Lung (tissue), 17 donors: ENCODE measurements at places on chromosomes 5 and 9.
A peak's percentile ranks its signal among the peaks of the same experiment; 100 is the strongest.

DNA sequence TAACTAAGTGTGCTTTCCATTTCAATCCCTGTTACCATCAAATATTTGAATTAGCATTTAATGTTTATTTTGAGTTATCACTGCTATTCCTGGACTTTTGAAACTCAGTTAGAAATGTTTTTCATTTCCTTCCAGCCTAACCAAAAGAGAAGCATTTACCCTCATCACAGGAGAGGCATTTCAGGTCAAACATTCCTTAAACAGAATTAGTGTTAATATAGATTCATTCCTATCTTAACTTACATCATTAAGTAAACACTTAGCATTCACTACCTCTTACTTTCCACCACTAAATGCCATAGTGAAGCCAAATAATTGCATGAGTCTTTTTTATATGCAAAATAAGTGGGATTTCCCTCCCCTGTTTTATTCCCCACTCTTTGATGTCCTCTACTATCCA, 136.6 kb upstream of the OR13F1 start:
- DNase-seq, result peak; percentile 13
- H3K4me3 ChIP-seq, result no peak overlapping the region
- H3K4me1 ChIP-seq, result no peaks in the 10 kb centered on the region
- no peaks in the 10 kb centered on the region for H3K27me3 ChIP-seq
- no peak overlapping the region for H3K27ac ChIP-seq

- no peak overlapping the region for H3K4me3 ChIP-seq
- H3K27ac ChIP-seq, result no peak overlapping the region
- no peaks in the 10 kb centered on the region for H3K36me3 ChIP-seq
- no peaks in the 10 kb centered on the region for H3K27me3 ChIP-seq
- no peaks in the 10 kb centered on the region for H3K4me1 ChIP-seq
Measured at GRCh38 chr5:137890845-137891244, 1.6 kb downstream of the PKD2L2 start.

- no peaks in the 10 kb centered on the region for H3K36me3 ChIP-seq
- DNase-seq, result no peak
- H3K27me3 ChIP-seq, result no peaks in the 10 kb centered on the region
- H3K4me1 ChIP-seq, result no peaks in the 10 kb centered on the region
- H3K4me3 ChIP-seq, result no peak overlapping the region
- no peak overlapping the region for H3K27ac ChIP-seq
Measured at GRCh38 chr9:18268381-18268780, 205.6 kb upstream of the ADAMTSL1 start.

DNA sequence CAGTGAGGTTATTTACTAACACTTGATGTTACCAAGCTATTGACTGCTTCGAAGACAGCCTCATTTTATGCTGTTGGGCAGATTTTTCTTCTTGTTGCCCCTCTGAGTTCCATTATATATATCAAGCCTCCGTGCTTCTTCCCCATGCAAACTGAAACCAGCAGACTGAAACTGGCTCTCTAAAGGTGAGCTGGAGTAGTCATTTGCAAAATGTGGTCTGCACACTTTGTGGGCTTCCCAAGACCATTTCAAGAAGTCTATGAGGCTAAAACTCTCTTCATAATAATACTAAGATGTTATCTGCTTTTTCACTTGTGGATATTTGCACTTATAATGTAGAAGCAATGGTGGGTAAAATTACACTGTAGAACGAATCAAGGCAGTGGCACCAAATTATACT, 13.9 kb downstream of the SLC36A1 start:
- no peak for DNase-seq
- peaks cover 8% of the 10 kb centered on the region for H3K36me3 ChIP-seq

GRCh38 chr5:16903480-16904300, 32.4 kb downstream of the MYO10 start:
- H3K36me3 ChIP-seq, result no peaks in the 10 kb centered on the region
- no peak overlapping the region for H3K4me3 ChIP-seq
- H3K27me3 ChIP-seq, result no peaks in the 10 kb centered on the region
- DNase-seq, result no peak

DNA sequence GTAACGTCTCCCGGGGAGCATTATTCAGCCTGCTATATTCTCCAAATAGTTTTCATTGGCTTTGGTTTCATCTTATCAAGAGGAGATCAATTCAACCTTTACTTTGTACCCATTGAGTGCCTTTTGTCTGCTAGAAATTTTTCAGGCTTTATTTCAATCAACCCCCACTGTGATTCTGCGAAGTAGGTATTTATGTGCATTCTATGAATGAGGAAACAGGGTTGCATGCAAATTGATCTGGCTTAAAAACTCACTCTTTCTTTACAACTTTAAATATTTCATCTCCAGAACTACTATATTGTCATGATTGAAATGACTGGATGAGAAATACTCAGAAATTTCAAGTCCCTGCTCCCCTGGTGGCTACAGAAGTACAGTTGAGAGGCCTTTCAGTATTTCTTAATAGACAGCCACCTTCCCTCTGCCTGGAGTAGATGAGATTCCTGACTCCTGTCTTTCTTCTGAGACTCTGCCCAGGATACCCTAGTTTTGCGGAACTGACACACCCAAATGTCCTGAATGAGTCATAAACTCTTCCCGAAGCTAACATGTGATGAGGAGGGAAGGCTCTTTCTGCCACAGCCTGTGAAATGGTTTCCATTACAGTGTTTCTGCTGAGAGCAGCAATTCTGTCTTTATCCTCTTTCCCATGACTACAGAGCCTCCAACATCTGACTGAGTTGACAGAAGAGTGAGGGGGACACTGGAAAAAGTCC, 52.6 kb upstream of the TNC start:
- no peak for DNase-seq
- H3K27ac ChIP-seq, result no peak overlapping the region
- no peaks in the 10 kb centered on the region for H3K27me3 ChIP-seq
- H3K4me1 ChIP-seq, result no peaks in the 10 kb centered on the region
- H3K4me3 ChIP-seq, result no peak overlapping the region

GRCh38 chr5:1325191-1325741, 19.6 kb downstream of the CLPTM1L start:
- H3K27ac ChIP-seq, result no peak overlapping the region
- H3K36me3 ChIP-seq, result peaks cover 62% of the 10 kb centered on the region
- DNase-seq, result no peak
- H3K4me1 ChIP-seq, result no peaks in the 10 kb centered on the region

DNA sequence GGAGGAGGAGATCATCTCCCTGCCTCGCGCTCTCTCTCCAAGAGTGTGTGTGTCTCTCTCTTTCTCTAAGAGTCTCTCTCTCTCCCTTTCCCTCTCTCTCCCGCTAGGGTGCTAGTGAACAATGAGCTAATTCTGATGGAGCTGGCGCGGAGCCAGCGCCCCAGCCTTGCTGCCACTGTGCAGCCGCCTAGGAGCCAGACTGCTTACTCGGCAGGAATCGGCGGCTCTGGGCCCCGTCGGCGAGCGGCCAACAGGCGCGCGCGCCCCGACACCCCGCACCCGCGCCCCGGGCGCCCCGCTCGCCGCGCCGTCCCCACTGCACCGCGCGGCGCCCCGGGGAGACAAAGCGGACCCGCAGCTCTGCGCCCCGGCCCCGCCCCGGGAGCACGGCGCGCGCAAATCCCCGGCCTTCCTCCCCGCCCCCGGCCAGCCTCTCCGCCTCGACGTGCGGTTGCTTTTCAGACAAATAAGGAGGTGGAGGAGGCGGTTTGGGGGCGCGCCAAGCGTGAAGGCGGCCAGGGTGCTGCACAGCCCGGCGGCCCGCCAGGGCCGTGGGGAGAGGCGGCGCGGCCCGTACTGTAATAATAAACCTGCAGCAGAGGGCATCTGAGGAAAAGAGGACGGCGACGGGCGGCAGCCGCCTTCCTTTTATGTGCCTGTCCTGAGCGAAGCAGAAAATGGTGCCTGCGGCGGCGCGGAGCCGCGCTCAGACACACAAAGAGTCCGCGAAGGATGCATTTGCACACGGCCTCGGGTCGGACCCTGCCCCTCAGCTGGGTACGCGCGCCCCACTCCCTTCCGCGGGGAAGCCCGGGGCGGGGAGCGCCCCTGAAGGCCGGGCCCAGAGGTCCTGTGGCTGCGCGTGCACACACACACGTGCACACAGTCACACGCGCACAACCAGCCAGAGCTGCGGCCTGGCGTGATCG, 625 bp upstream of the NREP start:
- peak overlapping the region; percentile 95 for H3K27ac ChIP-seq
- H3K36me3 ChIP-seq, result peaks cover 14% of the 10 kb centered on the region
- no peaks in the 10 kb centered on the region for H3K27me3 ChIP-seq

DNA sequence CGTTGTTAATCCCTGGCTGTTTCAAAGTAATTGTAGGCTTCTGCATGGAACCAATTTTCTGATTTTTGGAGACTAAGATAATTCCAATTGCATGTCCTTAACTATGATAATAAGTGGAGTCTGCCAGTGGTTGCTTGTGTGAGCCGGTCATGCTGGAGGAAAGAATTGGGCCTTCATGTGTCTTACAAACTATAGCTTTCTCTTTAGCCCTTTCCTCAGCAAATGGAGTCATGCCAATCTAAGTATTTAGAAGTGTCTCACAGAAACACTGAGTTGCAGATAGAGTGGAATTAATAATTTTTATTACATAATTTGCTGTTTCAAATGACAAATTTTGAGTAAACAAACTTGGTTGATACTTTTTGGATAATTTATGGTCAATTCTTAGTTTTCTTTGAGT, 200.4 kb downstream of the FBXL7 start:
- H3K27ac ChIP-seq, result no peak overlapping the region
- DNase-seq, result peak; percentile 64
- H3K4me3 ChIP-seq, result no peak overlapping the region
- peaks cover 3% of the 10 kb centered on the region for H3K4me1 ChIP-seq

DNA sequence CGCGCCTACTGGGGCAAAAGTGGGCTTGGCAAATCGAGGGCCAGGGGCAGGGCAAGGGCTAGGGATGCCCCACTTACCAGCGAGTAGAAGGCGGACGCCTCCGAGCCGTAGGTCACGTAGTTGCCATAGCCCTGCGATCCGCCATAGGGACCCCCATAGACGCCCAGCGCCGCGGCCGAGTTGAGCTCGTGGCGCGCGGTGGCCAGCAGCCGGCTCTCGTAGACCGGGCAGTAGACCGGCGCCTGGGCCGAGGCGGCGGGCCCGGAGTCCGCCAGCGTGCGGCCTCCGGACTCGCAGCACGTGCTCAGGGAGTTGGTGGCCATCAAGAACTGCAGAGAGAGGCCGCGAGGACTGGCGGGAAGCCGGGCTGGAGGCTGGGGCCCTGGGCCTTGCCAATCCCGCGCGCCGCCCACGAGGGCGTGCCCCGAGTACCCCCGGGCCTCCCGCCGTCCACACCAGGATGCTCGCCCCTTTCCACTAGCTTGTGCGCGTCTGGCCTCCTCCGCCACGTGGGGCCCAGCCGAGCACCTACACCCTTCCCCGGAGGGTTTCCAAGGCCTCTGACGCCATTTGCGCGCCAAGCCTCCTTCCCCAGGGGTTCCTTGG, 891 bp downstream of the IRX4 start:
- no peak overlapping the region for H3K27ac ChIP-seq
- peaks cover 77% of the 10 kb centered on the region for H3K27me3 ChIP-seq
- DNase-seq, result no peak
- no peak overlapping the region for H3K4me3 ChIP-seq
- H3K36me3 ChIP-seq, result no peaks in the 10 kb centered on the region
- H3K4me1 ChIP-seq, result peaks cover 21% of the 10 kb centered on the region

DNA sequence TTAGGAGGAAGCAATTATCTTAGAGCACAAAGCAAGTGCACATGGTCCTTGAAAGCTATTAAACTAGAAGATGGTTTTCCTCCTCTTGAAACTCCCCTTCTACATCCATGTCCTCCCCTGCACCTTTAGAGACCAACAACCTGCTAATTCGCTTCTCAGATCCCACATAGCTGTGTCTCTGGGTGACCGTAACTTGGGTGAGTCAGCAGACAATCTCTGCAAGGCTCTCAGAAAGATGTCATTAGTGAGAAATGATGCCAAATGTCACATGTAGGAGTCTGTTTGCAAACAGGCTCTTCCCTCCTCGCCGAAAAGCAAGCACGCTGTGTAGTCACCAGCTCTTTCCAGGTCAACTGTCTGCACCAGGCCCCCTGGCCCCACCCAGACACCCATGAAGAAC, 291.8 kb downstream of the SLIT3 start:
- no peak overlapping the region for H3K27ac ChIP-seq
- peaks cover 6% of the 10 kb centered on the region for H3K4me1 ChIP-seq
- DNase-seq, result no peak
- no peak overlapping the region for H3K4me3 ChIP-seq

GRCh38 chr9:106798016-106798799, 64.8 kb upstream of the ZNF462 start:
- no peak overlapping the region for H3K27ac ChIP-seq
- DNase-seq, result no peak
- no peaks in the 10 kb centered on the region for H3K27me3 ChIP-seq
- H3K4me1 ChIP-seq, result peaks cover 2% of the 10 kb centered on the region

DNA sequence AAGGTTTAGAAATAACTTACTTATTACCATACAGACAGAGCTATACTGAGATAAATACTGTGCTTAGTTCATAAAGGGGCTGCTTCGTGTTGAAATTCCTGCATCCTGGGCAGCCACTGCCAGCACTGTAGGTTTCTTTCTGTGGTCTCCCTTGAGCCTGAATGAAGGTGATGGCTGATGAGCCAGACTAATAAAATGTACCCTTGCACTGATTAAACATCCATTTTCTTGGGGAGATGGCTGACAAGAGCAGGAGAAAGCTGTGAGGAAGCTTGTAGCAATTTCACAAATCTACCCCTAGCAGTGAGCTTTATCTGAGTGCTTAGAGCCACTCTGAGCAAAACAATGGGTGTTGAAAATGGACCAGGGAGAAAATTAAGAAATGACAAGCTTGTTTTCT, 23.3 kb upstream of the ZSWIM6 start:
- H3K4me3 ChIP-seq, result no peak overlapping the region
- H3K27me3 ChIP-seq, result no peaks in the 10 kb centered on the region
- DNase-seq, result no peak
- no peaks in the 10 kb centered on the region for H3K4me1 ChIP-seq
- no peak overlapping the region for H3K27ac ChIP-seq

DNA sequence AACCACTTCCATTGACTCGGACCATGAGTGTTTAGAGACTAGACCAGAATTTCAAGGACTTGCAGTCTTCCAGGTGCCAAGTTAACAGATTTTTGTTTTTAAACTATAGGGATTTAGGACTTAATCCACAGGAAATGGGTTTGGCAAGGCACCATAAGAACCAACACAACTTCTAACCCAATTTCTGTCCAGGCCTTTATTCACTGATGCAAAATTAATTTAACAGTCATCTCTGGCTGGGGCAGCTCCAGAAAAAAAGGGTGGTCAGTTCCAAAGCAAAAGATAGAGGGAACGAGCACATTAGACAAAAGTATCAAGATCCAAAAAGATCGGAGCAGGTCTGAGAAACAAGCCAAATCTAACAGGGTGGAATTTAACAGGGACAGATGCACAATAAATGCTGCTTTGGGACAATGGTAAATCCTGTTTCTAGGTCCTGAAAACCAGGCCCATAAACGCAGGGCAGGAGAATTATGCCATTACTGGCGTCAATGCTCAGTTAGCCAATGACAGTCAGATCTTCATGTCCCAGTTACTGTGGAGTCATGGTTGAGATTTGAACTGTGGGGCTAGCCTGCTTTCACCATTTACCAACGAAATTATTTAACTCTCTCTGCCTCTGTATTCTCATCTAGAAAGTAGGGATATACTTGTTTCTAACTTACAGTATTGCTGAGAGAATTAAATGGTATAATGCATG, 590.8 kb upstream of the BRINP1 start:
- H3K4me3 ChIP-seq, result no peak overlapping the region
- no peak overlapping the region for H3K27ac ChIP-seq
- peaks cover 4% of the 10 kb centered on the region for H3K27me3 ChIP-seq
- H3K4me1 ChIP-seq, result no peaks in the 10 kb centered on the region

GRCh38 chr5:81694726-81695125, 56.2 kb downstream of the SSBP2 start:
- H3K4me1 ChIP-seq, result peaks cover 4% of the 10 kb centered on the region
- no peak overlapping the region for H3K27ac ChIP-seq
- DNase-seq, result no peak
- no peaks in the 10 kb centered on the region for H3K27me3 ChIP-seq
- H3K4me3 ChIP-seq, result no peak overlapping the region

GRCh38 chr5:172564188-172564587, 76.9 kb upstream of the NEURL1B start:
- H3K27ac ChIP-seq, result no peak overlapping the region
- H3K4me3 ChIP-seq, result no peak overlapping the region
- peak; percentile 79 for DNase-seq
- H3K36me3 ChIP-seq, result no peaks in the 10 kb centered on the region
